DMS79 treated with DMSO at 0.1 percent for 48 hours (cell line): ENCODE measurements at places on chromosomes 13 and 19.

DNA sequence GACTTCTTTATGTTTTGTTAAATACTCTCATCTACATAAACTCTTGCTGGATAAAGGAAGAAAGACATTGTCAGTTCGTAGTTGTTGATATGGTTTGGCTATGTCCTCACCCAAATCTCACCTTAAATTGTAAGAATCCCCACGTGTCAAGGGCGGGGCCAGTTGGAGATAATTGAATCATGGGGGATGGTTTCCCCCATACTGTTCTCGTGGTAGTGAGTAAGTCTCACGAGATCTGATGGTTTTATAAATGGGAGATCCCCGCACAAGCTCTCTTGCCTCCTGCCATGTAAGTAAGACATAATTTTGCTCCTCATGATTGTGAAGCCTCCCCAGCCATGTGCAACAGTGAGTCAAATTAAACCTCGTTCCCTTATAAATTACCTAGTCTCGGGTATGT lies 3.6 kb downstream of the ADGRE1 start:
- no peak for DNase-seq

GRCh38 chr19:4593409-4593851 lies 33.9 kb upstream of the SEMA6B start:
- DNase-seq, result no peak

DNA sequence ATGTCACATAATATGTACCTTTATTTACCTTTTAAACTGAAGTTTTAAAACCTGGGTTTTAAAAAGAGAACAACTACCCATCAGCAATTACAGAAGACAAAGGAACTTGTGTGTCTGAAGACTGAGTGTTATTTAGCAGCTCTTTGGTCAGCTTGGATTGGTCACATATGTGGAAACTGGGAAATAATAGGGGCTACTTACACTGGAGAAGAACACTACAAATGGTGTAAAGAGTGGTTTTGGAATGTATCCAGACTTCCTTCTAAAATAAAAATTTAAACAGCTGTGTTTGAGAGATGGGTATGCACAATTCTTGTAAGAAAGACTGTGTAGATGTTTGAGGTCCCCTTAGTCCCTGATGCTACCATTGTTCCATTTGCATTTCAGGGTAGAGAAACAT lies 13.3 kb downstream of the TNFRSF19 start:
- DNase-seq, result peak; percentile 25

- peak; percentile 26 for DNase-seq
These were observed 8.6 kb upstream of the NAPA start for GRCh38 chr19:47523473-47523872.

DNA sequence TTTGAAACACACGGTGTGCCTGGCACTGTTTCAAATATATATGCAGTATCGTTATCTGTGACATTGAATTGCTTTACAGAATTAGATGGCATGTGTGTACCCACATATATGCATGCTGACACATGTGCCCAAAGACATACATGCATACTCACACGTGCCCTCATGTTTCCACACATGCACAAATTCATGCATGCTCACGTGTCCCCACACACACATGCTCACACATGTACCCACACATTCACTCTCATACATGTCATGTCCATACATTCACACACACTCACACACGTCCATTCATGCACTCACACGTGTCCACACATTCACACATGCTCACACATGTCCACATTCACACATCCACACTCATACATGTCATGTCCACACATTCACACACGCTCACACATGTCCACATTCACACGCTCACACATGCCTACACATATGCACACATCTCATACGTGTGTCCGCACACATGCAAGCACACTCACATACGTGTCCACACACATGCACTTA lies 17.9 kb upstream of the C13orf46 start:
- no peak for DNase-seq

- no peak for DNase-seq
These were observed 53.2 kb upstream of the EEF1AKMT1 start for GRCh38 chr13:20826843-20827560.

DNA sequence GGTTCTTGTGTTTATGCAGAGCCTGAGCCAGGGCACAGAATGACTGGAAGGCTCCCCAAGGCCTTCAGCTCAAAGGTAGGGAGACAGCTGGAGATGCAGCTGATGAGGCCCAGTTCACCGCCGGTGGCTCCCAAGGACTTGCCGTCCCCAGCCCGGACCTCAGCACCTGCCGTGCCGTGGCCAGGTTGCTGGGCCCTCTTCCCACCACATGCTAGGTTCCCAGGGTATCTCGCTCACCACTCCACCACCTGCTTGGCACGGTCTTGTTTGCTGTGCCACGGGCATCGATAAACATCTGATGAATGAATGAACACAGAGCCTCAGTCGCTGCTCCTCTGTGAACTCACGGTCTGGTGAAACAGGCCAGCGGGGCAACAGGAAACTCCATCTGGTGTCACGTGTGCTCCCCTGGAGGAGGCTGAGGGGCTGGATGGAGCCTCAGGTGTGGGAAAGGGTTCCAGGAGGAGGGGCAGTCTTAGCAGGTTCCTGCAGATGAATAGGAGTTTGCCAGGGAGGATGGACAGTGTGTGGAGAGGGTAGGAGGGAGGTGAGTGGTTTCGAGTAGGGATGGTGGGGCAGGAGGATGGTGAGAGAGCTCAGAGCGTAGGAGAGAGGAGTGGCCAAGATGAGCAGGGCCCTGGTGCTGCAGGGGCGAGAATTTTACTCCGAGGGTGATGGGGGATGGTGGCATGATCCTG lies 3.6 kb upstream of the KLK14 start:
- DNase-seq, result no peak

DNA sequence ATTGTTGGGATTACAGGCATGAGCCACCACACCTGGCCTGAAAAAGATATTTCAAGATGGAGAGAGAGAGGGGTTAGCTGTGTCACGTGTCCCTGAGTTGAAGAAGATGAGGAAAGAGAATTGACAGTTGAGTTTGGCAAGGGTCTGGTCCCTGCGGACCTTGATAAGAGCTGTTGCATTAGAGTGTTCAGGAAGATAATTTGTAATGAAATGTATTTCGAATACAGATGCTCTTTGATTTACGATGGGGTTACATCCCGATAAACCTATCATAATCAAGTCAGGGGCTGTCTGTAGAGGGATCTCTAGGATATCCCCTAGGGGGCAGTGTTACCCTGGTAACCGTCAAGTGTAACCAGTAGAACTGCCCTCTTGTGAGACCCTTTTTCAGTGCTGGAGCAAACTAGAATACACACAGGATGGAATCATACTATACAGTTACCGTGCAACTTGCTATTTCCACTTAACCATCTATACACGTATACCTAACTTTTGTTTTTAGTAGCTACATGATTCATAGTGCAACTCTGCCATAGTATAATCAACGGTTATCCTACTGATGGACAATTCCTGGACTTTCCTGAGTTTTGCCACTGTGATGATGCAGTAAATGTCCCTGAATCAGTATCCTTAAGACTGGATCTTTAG lies 1.5 kb upstream of the ELOF1 start:
- DNase-seq, result peak; percentile 45

- DNase-seq, result no peak
These were observed 4.4 kb downstream of the RNF225 start for GRCh38 chr19:58399903-58400302.

DNA sequence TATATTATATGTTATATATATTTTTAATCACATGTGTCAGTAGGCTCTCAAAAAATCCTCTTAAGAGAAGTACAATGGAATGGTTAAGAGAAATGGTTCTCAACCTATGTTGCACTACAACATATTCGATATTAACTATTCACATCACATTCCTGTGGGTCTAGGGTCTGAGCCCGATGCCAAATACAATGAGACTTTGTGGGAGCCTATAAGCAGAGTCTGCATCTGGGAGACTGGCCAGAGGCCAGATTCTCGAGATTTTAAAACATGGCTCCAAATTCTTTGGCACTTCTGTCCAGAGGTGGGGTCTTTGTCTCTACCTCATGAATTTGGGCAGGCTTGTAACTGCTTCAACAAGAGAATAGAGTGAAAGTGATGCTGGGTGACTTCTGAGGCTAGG lies 79.4 kb upstream of the NBEA start:
- no peak for DNase-seq

DNA sequence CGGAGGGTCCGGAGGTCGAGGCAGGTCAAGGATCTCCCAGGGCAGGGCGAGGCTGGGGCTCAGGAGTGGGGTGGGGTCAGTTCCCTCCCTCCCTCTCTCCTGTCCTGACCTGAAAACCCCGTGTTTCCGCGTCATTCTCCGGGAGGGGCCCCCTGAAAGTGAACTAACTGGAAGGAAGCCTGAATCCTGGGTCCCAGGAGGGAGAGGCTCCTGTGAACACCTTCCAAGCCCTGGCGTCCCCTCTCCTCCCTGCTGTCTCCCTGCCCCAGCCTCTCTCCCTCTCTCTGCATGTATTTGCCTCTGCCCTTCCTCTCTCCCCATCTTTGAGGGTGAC lies 741 bp upstream of the CADM4 start:
- DNase-seq, result no peak

- DNase-seq, result no peak
These were observed 34.3 kb upstream of the STARD13 start for GRCh38 chr13:33319859-33320258.

- no peak for DNase-seq
These were observed 16.4 kb upstream of the ZNF14 start for GRCh38 chr19:19749117-19749907.

DNA sequence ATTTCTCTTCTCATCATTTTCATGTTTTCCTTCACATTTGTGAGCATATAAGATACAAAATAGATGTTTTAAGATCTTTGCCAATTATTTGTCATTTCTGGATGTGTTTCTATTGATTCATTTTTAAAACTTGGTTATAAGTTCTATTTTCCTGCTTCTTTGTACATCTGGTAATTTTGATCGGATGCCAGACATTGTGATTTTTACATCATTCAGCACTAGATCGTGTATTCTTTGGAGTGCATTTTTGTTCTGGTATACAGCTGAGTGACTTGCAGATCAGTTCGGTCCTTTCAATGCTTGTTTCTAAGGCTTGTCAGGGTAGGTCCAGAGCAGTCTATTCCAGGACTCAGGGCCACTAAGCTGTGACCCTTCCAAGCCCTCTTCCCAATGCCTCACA lies 198.2 kb downstream of the KLF12 start:
- no peak for DNase-seq

DNA sequence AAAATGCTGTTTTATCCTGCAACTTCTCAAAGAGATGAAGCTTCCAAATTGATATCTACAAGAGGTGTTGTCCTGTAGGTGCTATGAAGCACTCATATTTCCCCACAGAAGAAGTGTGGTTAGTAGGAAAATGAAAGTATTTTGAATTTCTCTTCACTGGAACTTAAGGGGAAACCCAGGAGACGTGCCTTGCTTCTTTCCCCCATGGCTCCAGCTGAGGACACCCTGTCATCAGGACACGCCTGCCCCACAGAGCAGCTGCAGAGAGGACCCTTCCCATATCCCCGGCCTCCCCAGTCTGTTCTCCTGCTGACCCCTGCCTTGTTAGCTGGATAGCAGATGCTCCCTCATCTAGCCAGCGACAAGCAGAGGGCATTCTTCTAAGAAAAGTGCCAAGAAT lies 371.3 kb downstream of the COG6 start:
- DNase-seq, result no peak

GRCh38 chr19:47713046-47714021 lies at the start of gene EHD2:
Gene EHD2 (plus strand): TSS chr19:47713422. CDS start chr19:47716613, 3,191 bp downstream.
- no peak for DNase-seq
